Lower leg skin (tissue), 4 donors: ENCODE measurements at places on chromosomes 4 and X. TPM values are rescaled to one million over a fixed set of nuclear protein-coding genes. Genes with fewer than 3 reads are reported as not detected.

ZFYVE28 gene
- total RNA-seq = 12.8 TPM

ADAMTS3 gene
- total RNA-seq = 0.91 TPM

HEPH gene
- 9.7 TPM for total RNA-seq

DNA sequence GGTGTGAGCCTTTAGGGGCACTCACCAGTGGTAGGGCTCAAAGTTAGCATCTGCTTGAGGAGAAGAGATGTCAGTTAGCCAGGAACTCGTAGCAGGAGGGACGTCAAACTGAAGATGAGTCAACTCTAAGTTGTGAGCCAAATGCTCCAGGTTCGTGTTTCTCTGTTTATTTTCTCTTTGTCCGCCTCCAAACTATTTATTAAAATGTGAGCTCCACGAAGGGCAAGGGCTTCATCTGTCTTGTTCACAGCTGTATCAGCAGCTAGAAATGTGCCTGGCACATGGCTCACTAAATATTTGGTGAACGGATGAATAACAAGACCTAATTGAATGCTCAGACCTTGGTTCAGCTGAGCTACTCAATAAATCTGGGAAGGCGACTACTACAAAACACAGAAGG lies 248.9 kb downstream of the BCOR start:
- no peak for DNase-seq

- DNase-seq = no peak
Measured at GRCh38 chrX:148609515-148610327, 109.3 kb downstream of the AFF2 start.
